ENCODE measurements at places on chromosomes 6 and 20. TPM values are rescaled to one million over a fixed set of nuclear protein-coding genes. Genes with fewer than 3 reads are reported as not detected.

FOXF2 gene
- total RNA-seq, result 8.0 TPM

MOG gene
- not detected for total RNA-seq

USP49 gene
- 4.3 TPM for total RNA-seq

DIDO1 gene
- total RNA-seq, result 40.7 TPM

C6orf141 gene
- 29.9 TPM for total RNA-seq

DNA sequence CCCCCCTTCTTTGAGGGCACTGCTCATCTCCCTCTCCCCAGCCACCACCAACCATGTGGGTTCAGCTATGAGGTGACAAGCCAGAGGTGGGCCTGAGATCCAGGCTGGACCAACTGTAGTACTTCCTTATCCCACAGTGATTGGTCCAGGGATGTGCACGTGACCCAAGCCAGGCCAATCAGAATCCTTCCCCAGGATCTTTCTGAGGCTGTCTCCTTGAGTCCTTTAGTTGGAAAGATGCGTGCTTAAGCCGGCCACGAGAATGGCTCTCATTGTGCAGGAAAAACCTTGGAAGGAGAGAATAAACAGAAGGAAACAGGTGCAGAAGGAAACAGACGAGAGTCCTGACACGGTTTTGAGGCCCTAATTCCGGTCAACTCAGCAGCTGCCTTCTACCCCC, 39.2 kb downstream of the ZC3H12D start:
- DNase-seq, result no peak

DNA sequence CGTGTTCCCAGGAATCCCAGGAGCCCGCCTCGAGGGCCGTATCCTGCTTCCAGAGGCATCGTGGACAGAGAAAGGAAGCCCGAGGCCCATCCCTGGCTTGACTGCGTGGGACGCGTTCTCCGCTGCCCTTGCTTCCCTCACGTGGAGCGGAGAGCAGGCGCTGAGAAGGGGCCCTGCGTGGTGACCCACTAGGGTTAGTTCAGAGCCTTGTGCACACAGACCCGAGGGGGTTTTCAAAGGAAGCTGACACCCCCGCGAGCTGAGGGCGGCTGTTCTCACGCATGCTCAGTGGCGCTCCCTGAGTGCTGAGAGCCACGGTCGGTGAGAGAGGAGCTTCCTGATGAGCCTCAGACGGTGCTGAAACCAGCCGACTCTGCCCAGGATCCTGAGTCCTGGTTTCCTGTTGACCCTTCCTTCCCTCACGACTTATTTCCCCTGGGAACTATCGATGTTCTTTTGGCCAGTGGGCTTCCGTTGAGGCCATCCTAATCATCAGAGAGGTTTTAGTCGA, 28.9 kb upstream of the CCR6 start:
- no peak for DNase-seq

DNA sequence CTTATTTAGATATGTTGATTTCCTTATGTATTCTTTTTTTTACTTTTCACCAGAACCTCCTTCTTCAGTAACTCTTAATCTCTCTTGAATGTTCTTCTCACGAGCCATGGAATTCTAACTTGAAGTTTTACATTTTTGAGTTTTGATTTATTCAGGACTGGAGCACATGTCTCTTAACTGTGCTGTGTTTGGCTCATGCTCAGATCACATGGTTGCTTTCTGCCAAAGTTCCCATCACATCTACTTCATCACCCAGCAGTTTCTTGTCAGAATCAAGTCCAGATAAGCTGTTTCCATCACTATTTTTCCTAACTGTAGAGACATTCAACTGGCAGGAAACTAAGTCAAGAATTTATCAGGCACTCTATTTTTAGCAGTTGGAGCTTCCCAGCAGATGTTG, 31.7 kb downstream of the SLC35A1 start:
- no peak for DNase-seq

- DNase-seq, result no peak
These were observed 21.2 kb downstream of the POM121L2 start for GRCh38 chr6:27290850-27291208.

DNA sequence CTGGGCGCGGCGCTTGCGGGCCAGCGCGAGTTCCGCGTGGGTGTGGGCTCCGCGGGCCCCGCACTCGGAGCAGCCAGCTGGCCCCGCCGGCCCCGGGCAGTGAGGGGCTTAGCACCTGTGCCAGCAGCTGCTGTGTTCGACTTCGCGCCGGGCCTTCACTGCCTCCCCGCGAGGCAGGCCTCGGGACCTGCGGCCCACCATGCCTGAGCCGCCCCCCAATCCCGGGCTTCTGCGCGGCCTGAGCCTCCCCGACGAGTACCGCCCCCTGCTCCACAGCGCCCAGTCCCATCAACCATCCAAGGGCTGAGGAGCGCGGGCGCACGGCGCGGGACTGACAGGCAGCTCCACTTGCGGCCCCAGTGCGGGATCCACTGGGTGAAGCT, 36.2 kb downstream of the RIOK1 start:
- DNase-seq, result no peak

GRCh38 chr6:87099472-87099871, 4.6 kb upstream of the CGA start:
- no peak for DNase-seq

DNA sequence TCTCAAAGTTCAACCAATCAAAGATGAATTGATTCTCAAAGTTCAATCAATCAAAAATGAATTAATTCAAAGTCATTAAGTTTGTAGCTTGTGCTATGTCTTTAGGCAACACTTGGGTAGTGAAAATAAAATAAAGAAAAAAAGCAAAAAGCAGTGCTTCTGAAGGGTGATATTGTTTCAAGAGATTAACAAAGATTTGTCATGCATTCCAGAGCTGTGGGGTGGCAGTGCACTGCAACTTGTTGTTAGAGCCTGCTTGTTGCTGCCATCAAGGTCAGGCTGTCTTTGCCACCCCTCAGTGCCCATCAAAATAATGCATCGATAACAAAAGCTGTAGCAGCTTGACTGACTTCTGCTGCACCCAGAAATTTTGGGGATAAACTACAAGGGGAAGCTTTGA, 128.6 kb downstream of the RNF144B start:
- no peak for DNase-seq

Measured in MCF 10A (cell line).